ENCODE measurements at places on chromosomes 7 and 10.

GRCh38 chr7:155021699-155022145 lies 18.8 kb upstream of the PAXIP1 start:
- no peak for DNase-seq

GRCh38 chr10:91311601-91312381 lies 91.3 kb downstream of the PCGF5 start:
- no peak for DNase-seq

GRCh38 chr7:100406767-100407166 lies 21.7 kb downstream of the ZCWPW1 start:
- DNase-seq: no peak

- DNase-seq: no peak
Measured at GRCh38 chr7:150732786-150733481, 4.3 kb upstream of the GIMAP5 start.

DNA sequence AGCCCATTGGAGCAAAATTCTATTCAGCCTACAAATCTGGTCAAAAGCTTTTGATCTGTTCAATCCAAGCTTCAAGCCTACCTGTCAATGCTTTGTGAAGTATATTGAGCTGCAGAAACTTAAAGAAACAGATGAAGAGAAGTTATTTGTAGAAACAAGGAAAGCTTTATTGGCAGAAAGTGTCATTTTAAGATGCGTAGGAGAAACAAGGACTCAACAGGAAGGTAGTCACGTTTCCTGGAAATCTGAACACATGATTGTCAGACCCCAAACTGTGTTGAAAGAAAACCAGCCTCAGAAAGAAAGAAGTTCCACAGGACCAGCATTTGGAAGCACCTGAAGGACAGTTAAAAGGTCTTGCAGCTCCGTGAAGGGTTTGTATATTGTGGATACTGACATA lies 34.8 kb upstream of the PURB start:
- no peak for DNase-seq

GRCh38 chr7:13262929-13263530 lies 575.6 kb downstream of the ARL4A start:
- no peak for DNase-seq

GRCh38 chr10:72173619-72174296 lies 42.1 kb upstream of the ANAPC16 start:
- DNase-seq: no peak

DNA sequence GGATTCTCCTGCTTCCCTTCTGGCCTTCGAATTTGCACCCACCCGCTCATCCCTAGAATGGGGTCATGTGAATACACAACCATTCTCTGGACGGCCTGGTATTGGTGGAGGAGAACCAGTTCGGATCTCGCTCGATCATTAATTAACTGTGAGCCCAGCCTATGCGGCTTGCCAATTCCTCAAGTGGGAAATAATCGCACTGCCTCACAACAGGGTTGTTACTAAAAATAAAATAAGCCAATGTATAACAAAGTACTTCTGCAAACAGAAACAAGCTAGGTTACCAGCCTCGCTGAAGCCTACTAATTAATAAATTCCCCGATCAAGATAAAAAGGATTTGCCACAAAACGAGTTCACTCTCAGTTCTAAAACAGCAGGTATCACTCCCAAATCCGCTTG lies 16.2 kb downstream of the CTBP2 start:
- DNase-seq: no peak

GRCh38 chr7:128302139-128302538 lies 41.6 kb downstream of the RBM28 start:
- DNase-seq: no peak

GRCh38 chr7:102944241-102944640 lies 31.4 kb downstream of the LRRC17 start:
- no peak for DNase-seq

DNA sequence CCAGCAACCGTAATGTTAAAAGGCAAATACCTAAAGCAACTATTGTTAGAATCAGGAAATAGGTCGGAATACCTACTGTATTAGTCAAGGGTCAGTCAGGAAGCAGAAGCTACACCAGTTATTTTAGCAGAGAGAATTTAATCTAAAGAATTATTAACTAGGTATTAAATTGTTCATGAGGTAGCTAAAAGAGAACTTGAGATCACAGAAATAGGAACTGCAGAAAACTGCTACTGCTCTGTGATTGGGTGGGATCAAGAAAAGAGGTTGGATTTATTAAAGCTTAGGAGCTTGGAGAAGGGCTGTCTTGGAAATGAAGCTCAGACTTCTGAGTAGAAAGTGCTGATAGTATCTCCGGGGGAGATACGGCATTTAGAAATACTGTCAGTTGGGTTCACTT lies 20.0 kb upstream of the ZNF438 start:
- DNase-seq: no peak

- no peak for DNase-seq
Measured at GRCh38 chr7:83365746-83366145, 203.1 kb upstream of the PCLO start.

GRCh38 chr10:110664483-110665420 lies 20.6 kb downstream of the RBM20 start:
- no peak for DNase-seq

DNA sequence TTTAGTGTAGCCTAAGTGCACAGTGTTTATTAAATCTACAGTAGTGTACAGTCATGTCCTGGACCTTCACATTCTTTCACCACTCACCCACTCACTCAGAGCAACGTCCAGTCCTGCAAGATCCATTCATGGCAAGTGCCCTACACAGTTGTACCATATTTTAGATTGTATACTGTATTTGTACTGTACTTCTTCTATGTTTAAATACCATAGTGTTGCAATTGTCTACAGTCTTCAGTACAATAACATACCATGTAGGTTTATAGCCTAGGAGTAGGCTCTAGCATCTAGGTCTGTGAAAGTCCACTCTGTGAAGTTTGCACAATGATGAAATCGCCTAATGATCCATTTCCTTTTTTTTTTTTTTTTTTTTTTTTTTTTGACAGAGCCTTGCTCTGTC lies 12.0 kb downstream of the EEPD1 start:
- no peak for DNase-seq

DNA sequence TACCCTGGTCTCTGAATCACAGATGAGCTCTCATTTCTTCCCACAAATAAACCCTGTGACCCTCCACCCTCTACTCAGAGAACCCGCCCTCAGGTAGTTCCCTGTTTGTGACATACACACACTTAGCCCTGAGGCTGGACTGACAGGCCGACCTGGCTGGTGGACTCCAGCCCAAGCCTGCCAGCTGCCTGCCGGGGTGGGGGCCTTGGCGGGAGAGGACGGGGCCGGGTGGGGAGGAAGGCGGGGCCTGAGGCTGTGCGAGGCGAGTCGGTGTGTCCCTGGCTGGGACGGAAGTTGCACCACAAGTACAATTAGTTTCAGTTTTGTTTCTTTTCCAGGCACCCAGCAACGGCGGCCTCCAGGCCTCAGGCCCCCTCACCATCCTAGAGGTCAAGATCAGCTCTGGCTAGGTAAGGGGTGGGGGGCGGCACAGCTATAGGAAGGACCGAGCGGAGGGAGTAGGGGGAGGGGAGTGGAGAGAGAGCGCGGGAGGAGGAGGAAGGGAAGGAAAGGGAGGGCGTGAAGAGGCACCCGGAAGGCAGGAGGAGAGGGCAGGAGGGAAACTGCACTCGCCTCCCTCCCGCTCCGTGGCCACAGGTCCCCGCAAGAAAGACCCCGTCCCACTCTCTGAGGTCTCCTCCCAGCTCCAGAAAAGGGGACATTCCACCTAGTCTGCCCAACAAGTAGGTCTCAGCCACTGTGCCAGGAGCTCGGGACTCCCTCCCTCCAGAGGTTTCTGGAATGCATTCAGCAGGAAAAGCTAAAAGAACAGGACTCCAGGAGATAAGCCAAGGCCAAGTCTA lies at the start of gene TRIM56:
TRIM56 (plus strand) TSS at position 320 of the 803 bp plus-strand sequence. CDS start 1,832 bp downstream, outside the sequence.
- peak; percentile 37 for DNase-seq

Data from stimulated activated CD4-positive, alpha-beta T cell treated with anti-CD3 and anti-CD28 coated beads, TNF-alpha, amount 100 ng/mL, for 1 hour (primary cell).